CD4-positive, alpha-beta T cell treated with Interleukin-15 for 4 hours (primary cell): ENCODE measurements at places on chromosomes 4 and X.

DNA sequence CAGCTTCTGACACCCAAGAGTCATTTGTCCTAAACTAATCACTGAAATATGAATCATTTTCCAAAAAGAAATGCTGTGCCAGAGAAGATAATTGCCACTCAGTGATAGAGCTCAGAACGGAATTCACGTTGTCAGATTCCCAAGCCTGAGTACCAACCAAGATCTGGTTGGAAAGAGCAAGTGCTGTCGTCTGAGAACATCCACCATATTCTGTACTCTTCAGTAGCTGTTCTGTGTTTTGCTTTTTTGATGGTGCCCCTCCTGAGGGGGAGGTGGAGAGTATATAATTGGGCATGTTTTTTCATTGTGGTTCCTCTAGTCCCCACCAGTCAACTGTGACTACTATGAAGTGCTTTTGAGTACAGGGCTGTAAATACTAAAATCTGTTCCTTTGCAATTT, 13.2 kb downstream of the RUFY3 start:
- DNase-seq: no peak

GRCh38 chr4:138049355-138049754, 192.8 kb downstream of the SLC7A11 start:
- no peak for DNase-seq

- DNase-seq: no peak
Observed at GRCh38 chr4:147828331-147828905, 96.5 kb downstream of the ARHGAP10 start.

DNA sequence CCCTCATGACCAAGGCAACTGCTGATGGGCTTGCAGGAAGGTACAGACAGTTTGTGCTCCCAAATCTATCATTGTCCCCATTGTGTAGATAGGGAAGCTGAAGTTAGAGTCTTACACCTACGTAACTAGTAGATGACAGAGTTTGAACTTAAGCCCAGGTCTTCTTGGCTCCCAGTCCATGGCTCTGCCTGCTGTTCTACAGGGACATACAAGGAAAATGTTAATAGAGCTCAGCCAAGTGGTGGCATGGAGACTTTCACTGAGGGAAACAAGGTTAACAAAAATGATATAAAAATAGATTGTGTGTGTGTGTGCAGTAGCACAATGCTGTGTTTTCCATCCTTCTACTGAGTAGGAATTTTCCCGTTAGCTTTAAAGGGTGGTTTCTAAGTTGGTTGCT, 936.5 kb downstream of the RPA4 start:
- DNase-seq: no peak

GRCh38 chrX:135009838-135010237, 12.5 kb downstream of the RTL8B start:
- no peak for DNase-seq

DNA sequence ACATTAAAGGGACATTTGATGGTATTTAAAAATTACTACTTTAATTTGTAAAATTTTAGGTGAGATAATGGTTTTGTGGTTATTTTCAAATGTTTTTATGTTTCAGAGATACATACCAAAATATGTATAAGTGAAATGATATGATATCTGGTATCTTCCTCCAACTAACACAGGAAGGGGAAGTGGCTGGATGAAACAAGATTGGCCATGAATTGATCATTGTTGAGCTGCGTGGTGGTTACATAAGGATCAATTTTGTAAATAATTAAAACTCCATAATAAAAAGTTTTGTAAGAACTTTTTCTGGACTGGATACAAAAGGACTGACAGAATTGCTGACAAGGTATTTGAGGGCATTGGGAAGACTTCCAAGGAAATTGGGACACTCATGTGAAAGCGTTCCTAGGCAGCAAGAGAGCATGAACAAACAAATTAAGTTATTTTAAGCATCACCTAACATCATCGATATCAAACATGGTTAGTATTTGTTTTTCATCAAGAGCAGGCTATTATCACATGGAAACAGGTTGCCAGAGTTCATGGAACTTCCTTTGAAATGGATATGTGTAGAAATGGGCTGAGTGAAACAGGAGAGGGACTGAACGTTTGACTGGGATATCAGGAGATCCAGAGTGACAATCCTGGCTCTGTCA, 4.4 kb upstream of the PGM2 start:
- DNase-seq: no peak

DNA sequence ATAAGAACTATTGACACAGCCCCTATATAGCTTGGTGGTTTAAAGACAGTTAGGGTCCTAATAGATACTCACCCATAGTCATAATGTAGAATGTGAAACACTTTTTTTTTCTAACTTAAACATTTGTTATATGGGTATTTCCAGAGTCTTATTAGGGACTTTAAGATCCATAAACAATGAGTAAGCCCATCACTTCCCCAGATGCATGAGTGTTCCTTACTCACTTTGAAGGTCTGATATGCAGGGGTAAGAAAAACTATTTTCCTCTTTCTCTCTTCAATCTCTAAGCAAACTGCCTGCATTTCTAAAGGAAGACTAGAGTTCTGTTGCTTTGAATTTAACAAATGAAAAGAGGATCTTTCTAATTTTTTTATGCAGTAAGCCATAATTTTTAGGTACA, 443.6 kb upstream of the PITX2 start:
- DNase-seq: no peak

- peak; percentile 6 for DNase-seq
Observed at GRCh38 chrX:40734971-40735324, 394 bp downstream of the MED14 start.

- no peak for DNase-seq
Observed at GRCh38 chr4:105887508-105887907, 7.8 kb upstream of the NPNT start.

DNA sequence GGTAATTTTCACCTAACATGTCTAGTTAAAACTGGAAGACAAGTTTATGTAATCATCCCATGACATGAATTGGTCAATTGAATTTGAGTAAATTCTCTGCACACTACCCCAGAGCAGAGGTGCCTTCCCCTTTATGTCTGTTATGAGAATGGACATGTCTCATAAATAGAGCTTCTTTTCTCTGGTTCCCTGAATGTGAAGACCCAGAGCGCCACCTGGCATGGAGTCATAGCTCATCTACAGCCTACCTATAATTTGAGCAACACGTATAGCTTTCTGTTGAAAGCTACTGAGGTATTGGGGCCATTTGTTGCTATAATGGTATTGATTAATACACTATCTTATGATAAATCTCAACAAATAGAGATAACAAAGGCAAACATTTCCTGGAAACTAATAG, 626.5 kb upstream of the GALNTL6 start:
- no peak for DNase-seq

DNA sequence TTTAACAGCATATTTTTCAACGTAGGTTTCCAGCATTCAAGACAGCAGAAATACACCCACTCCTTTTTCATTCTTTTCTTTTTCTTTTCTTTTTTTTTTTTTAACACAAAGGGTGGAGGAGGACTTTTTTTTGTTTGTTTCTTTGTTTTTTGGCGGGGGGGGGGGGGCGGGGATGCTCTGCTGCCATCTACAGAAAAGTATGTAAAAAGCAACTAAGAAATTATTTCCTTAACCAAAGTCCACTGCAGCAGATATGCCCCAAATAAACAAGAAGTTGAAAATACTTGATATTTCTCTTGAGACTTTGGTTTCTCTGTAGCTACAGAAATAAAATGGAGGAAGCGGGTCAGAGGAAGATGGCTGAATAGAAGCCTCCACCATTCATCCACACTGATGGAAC, 63.2 kb upstream of the PBDC1 start:
- DNase-seq: no peak

- no peak for DNase-seq
Observed at GRCh38 chrX:110251526-110251925, 66.4 kb downstream of the AMMECR1 start.

DNA sequence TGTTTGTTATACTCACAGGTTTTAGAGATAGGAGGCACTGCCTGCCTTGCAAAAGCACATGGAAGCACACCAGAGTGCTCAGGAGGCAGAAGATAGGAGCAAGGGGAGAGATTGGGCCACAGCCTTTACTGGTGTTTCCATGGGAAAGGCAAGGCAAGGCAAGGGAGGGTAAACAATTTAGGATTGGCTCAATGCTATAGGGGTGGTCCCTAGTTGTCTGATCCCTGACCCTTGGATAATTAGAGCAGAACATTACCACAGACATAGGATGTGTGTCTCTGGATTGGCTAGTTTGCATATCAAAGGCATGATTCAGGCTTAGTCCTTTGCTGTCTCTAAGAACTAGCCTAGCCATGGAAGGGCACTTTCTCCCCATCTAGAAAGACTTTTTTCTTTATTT, 36.1 kb downstream of the GRXCR1 start:
- DNase-seq: no peak

GRCh38 chr4:161829591-161829990, 334.2 kb downstream of the FSTL5 start:
- DNase-seq: no peak

GRCh38 chr4:181970366-181970765, 272.8 kb upstream of the TENM3 start:
- DNase-seq: no peak

GRCh38 chr4:138643827-138644226, 371.8 kb upstream of the NOCT start:
- DNase-seq: no peak

- DNase-seq: no peak
Observed at GRCh38 chrX:24335871-24336270, 22.0 kb upstream of the SUPT20HL2 start.

- no peak for DNase-seq
Observed at GRCh38 chr4:26701786-26702227, 117.9 kb downstream of the TBC1D19 start.

DNA sequence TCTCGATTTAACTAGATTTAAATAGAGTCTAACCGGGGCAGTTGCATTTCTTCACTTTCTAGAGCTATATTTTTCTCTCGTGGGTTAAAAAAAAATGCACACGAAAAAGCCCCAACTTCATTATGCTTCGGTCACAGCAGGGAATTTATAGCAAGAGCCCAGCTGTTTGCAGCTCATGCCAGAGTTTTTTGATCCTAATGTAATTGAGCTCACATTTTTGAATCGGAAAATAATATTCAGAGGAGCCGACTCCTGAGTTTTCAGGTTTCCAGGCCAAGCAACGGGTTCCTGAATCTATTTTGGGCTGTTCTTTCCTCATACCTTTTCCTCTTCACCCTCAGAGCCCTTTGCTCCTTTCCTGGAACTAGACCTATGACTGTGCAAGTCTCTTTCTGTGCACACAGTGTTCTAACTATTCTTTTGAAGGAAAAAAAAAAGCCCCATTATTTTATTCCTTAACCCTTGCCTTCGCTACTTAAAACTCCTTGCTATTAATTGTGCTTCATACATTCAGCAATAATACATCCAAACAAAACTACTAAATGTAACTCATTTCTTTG, 27.5 kb upstream of the ESX1 start:
- no peak for DNase-seq

- DNase-seq: no peak
Observed at GRCh38 chr4:153119626-153120025, 84.6 kb upstream of the TRIM2 start.

- DNase-seq: no peak
Observed at GRCh38 chrX:147900349-147900748, 11.4 kb upstream of the FMR1 start.

GRCh38 chr4:20574986-20575385, 125.3 kb upstream of the PACRGL start:
- no peak for DNase-seq

- no peak for DNase-seq
Observed at GRCh38 chr4:156247470-156247869, 293.8 kb upstream of the CTSO start.

- DNase-seq: no peak
Observed at GRCh38 chr4:104743215-104743653, 248.5 kb upstream of the CXXC4 start.

GRCh38 chrX:17046478-17047097, 100.1 kb downstream of the REPS2 start:
- DNase-seq: peak; percentile 19

- no peak for DNase-seq
Observed at GRCh38 chrX:109793191-109793590, 60.1 kb upstream of the ACSL4 start.

GRCh38 chr4:83340692-83341343, 6.2 kb upstream of the HPSE start:
- DNase-seq: peak; percentile 16

DNA sequence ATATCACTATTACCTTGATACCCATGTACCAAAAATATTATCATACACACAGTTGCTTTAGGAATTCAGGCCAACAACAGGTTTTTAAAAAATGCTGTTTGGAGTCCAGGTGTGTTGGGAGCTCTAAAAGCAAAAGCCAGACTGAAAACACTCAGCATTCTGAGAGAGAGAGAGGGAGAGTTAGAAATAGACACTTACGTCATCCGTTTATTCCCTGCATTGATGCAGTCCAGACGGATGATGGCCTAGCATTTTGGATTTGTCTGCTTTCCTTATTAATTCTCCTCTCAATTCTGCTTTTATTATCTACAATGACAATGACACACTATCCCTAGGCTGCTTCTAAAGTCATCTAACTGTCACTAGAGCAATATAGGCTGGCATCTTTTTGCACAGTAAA, 358.3 kb upstream of the BOD1L1 start:
- no peak for DNase-seq

- DNase-seq: no peak
Observed at GRCh38 chr4:121690001-121690400, 6.8 kb downstream of the ANXA5 start.

- DNase-seq: peak; percentile 80
Observed at GRCh38 chrX:65985922-65986588, 53.8 kb downstream of the VSIG4 start.

DNA sequence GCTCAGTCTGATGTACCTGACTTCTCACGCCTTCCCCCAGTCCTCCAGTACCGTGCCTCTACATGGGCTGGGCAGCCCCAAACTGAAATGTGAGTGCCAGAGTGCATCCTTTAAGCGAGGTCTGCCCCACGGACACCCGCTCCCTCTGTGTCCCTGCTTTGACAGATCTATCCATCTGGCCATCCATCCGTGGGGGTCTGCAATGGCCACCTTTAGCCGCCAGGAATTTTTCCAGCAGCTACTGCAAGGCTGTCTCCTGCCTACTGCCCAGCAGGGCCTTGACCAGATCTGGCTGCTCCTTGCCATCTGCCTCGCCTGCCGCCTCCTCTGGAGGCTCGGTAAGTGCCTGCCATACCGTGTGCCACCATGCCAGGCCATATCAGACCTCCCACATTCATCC, 827 bp downstream of the PORCN start:
- DNase-seq: no peak

DNA sequence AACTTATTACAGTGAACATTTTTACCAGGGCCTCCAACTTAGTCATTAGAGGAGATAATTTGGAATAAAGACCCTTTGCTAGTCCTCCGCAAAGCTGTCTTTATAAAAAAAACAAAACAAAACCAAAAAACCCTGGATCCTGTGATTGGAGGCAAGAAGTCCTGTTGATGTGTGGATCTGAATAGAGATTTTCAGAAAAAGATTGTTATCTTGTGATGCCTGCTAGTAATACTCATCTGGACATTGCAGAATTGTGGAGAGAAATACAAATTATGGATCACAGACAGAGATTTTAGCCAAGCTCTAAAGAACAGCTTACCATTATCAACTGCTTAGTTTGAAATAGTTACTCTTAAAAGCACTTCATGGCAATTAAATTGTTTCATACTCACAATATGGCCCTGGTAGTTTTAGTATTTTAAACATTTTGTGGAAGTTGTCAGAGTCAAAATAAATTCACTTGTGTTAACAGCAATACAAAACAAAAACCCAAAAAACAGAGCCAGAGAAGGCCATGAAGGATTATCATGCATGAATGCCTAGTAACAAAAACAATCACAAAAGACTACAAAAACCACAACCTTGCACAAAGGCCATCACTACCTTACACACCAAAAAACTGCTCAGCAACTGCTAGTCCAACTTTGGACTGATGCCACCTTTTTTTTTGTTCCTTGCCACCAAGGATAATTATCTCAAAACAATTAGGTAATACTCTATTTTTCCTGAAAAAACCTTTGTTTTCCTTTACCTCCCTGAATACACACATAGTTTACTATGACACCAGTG, 514.5 kb upstream of the SLIT2 start:
- DNase-seq: no peak
